Panc1 (cell line): ENCODE measurements at places on chromosomes 3 and 15. TPM values are rescaled to one million over a fixed set of nuclear protein-coding genes. Genes with fewer than 3 reads are reported as not detected.

- no peaks in the 10 kb centered on the region for H3K4me1 ChIP-seq
- H3K4me3 ChIP-seq = no peak overlapping the region
- no peaks in the 10 kb centered on the region for H3K36me3 ChIP-seq
- H3K27ac ChIP-seq = no peak overlapping the region
- no peaks in the 10 kb centered on the region for H3K27me3 ChIP-seq
Observed at GRCh38 chr3:77464111-77464688, 424.3 kb downstream of the ROBO2 start.

GRCh38 chr15:79496838-79497237, 64.7 kb downstream of the MINAR1 start:
- no peaks in the 10 kb centered on the region for H3K36me3 ChIP-seq
- DNase-seq = no peak
- no peak overlapping the region for H3K27ac ChIP-seq

The SLC38A3 gene
- total RNA-seq = 6.0 TPM

- no peak for DNase-seq
- no peak overlapping the region for H3K27ac ChIP-seq
- no peaks in the 10 kb centered on the region for H3K36me3 ChIP-seq
- H3K4me3 ChIP-seq = no peak overlapping the region
- H3K4me1 ChIP-seq = no peaks in the 10 kb centered on the region
Observed at GRCh38 chr3:120983321-120983665, 75.3 kb downstream of the STXBP5L start.

- no peaks in the 10 kb centered on the region for H3K36me3 ChIP-seq
- no peak for DNase-seq
- H3K4me1 ChIP-seq = peaks cover 21% of the 10 kb centered on the region
- no peak overlapping the region for H3K4me3 ChIP-seq
Observed at GRCh38 chr3:119297169-119297568, 3.0 kb downstream of the ARHGAP31 start.

The TTC23 gene
- 21.7 TPM for total RNA-seq

- no peaks in the 10 kb centered on the region for H3K4me1 ChIP-seq
- H3K36me3 ChIP-seq = no peaks in the 10 kb centered on the region
- no peak for DNase-seq
- H3K27ac ChIP-seq = no peak overlapping the region
- H3K27me3 ChIP-seq = no peaks in the 10 kb centered on the region
Observed at GRCh38 chr15:50219820-50220219, 37.8 kb downstream of the SLC27A2 start.

DNA sequence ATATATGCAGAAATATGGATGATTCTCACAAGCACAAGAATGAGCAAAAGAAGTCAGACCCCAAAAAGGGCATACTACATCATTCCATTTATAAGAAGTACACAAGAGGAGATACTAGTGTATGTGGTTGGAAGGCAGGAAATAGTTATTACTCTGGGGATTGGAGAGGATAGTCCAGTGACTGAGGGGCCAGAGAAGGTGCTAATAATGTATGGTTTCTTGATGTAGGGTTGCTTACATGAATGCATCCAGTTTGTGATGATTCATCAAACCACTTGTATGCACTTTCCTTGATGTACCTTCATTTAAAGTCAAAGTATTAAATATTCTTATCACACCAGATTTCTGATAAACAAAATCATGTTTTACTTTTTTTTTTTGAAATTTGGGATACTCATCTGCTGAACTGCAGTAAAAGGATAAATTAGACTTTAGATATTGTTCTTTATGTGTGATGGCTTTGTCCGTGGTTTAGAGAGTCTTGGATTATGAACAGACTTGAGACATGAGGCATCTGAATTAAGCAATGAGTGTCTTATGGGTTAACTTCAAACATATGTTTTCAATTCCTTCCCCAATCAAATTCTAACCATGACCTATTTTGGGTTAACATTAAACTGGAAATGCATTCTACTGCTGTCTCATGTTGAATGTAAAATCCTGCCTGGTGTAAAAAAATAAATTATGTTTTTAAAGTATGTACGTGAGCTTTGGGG, 171.2 kb downstream of the SEMA6D start:
- no peak for DNase-seq
- H3K36me3 ChIP-seq = no peaks in the 10 kb centered on the region
- H3K4me3 ChIP-seq = no peak overlapping the region
- H3K4me1 ChIP-seq = no peaks in the 10 kb centered on the region
- H3K27me3 ChIP-seq = no peaks in the 10 kb centered on the region

DNA sequence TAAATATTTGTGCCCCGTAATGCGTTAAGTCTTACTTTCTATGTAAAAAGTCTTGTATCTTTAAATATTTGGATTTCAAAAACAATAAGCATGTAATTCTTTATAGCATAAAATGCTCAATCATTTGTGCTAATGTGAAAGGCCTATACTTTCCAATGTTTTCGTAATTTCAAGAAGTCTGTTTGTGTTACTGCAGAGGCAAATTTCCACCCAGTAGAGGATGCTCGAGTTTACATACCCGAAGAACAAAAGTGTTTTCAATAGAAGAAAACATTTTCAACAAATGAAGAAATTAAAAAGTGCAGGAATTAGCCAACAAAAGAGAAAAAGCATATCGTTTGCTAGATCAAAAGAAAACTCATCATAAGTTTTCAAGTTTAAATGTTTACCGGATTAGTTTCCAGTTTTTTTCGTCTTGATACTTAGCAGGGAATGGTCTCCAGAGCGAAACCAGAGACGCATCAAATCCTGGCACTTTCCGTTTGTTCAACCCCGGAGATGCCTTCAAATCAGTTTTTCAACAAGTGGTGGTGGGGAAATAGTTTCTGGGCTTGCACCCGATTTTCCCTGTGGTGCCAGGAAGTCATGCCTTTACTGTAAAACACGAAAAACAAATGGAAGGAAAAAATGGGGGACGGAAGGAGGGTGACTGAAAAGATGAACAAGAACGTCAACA, 1.0 kb downstream of the CGGBP1 start:
- H3K36me3 ChIP-seq = peaks cover 24% of the 10 kb centered on the region
- H3K4me1 ChIP-seq = no peaks in the 10 kb centered on the region; the same call in 1 of the 2 replicates
- H3K4me3 ChIP-seq = peak overlapping the region; percentile 84
- H3K27me3 ChIP-seq = no peaks in the 10 kb centered on the region

The LNP1 gene
- total RNA-seq = 1.8 TPM

DNA sequence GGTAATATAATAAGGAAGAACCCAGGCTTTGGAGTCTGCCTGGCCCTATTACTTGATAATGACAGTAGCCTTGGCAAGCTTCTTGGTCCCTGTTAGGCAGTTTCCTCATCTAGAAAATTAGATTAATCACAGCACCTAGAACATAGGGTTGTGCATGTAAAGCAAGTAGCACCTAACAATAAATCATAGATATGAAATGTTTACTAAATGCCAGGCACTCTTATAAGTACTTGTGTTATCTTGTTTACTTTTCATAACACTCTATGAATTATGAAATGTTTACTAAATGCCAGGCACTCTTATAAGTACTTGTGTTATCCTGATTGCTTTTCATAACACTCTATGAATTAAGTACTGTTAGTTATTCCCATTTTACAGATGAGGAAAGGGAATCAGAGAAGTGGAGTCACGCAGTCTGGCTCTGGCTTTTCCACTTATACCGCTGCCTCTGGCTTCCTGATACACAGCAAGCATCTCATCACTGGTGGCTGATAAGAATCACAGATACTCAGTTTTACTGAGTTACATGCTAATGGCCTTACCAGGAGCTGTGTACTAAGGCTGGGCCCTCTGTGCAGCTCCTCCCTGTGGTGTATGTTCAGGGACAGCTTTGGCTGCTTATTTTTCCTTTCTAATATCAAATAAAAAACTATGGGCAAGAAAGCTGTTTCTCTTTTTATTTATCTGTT, 123.4 kb downstream of the FEZF2 start:
- H3K36me3 ChIP-seq = no peaks in the 10 kb centered on the region; the same call in 1 of the 2 replicates
- DNase-seq = no peak
- no peak overlapping the region for H3K27ac ChIP-seq
- H3K27me3 ChIP-seq = no peaks in the 10 kb centered on the region
- no peak overlapping the region for H3K4me3 ChIP-seq

DNA sequence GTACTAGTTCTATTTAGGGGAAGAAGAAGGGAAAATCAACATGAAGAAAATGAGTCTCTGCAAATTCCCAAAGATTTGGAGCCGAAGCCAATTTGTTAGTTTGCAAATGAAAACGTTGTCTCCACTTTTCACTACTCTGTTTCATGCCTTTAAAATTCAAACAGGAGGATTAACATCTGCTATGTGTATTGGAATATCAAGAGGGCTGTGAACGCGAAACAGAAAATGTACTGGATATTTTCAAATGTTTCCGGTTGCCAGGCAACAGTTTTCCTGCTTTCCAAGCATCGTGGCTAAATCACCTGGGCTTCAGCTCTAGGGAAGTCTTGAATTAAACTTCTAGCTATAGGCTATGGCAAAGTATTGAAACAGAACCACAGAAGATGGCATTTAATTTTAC, 172.8 kb downstream of the KCNMB2 start:
- H3K4me1 ChIP-seq = no peaks in the 10 kb centered on the region
- no peaks in the 10 kb centered on the region for H3K36me3 ChIP-seq
- no peak overlapping the region for H3K27ac ChIP-seq
- no peak overlapping the region for H3K4me3 ChIP-seq
- no peaks in the 10 kb centered on the region for H3K27me3 ChIP-seq
- no peak for DNase-seq

The CLDN18 gene
- 0.08 TPM for total RNA-seq
